ENCODE measurements at places on chromosomes 5 and 9.

GRCh38 chr5:146059460-146060220, 45.7 kb downstream of the PLAC8L1 start:
- DNase-seq: no peak

GRCh38 chr5:33074548-33074947, 363.4 kb downstream of the NPR3 start:
- no peak for DNase-seq

GRCh38 chr5:160312960-160313727, 780 bp upstream of the CCNJL start:
- no peak for DNase-seq

GRCh38 chr5:40034441-40034840, 609.7 kb upstream of the DAB2 start:
- DNase-seq: no peak

- DNase-seq: no peak
Measured at GRCh38 chr5:73419465-73420390, 28.8 kb downstream of the FOXD1 start.

DNA sequence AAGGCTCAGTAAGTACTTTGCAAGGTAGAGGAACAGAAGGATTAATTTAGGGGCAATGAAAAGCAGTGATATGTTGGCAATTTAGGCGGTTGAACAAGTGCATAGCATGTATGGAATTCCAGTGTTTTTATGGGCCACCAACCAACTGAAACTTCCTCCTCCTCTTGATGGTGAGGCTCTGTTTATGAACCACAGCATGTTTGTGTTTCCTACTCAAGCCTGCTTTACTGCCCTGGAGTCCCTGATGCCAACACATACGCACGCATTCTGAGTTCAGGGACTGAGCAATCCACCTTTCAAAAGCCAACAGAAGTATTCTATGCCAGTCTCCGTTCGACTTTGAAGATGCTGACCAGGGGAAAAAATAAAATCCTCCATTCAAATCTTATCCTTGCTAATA, 417.5 kb downstream of the EFNA5 start:
- no peak for DNase-seq

DNA sequence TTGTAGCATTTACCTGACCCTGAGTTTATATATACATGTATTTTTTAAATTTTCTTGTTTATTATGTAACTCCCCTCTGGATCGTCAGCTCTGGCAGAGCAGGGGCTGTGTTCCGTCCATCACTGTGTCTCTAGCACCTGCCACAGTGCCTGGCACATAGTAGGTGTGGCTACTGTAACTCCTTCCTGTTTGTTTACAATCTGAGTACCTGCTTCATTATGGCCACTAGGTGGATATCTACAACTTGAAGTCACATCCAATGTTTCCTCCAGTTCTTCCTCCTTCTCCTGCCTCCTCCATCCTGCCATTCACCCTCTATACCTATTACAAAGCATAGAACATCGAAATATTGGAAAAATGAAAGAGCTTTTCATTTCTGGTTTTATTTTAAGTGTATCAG, 14.2 kb upstream of the PPP1R2B start:
- DNase-seq: no peak

DNA sequence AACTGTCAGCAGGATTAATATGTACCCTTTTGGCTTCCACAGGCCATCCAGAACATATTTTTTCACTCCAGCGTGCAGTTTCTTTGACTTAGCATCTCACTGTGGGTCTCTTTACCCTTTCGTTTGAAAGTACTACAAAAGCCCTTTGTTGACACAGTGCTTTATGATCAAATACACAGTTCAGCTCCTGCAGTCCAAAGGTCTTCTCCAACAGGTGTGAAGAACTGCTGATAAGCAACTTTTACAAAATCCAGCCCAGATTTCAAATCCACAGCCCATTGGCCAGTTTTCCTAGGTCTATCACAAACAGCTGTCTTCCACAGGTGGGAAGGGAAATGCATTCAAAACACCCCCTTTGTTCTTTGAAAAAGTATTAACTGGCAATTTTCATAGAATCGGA, 54.8 kb downstream of the MYO10 start:
- no peak for DNase-seq

GRCh38 chr9:80040457-80040856, 468.7 kb downstream of the TLE4 start:
- no peak for DNase-seq

DNA sequence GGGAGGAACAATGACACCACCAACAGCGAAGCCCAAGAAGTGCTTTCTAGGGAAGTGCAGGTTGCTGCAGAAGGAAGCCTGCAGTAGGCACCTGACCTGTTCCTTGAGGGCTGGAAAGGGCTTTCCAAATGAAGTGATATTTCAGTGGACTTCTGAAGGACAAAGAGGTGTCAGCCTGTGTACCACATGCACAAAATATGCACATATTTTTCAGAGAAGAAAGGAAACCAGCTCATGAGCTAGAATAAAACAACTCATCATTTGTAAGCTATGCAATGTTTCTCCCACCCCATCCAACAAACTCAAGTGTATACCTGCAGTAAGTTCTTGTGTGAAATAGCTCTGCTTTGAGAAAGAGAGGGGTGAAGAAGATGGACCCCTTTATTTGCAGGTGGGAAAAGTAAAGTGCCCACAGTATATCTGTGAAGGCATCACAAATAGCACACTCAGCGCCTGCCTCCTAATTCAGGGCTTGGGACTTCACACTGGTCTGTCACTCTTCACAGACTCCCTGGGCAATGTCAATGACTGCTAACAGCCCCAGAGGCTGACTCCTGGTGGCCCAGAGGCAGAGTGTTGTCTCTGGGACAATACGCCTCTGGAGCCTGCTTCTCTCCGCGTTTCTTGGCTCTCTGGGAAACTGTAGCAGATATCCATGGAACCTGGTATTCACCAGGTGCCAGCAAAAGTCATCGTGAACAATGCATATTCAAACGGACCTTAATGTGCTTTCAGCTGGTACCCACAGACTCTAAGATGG, 198.1 kb upstream of the EFNA5 start:
- no peak for DNase-seq

DNA sequence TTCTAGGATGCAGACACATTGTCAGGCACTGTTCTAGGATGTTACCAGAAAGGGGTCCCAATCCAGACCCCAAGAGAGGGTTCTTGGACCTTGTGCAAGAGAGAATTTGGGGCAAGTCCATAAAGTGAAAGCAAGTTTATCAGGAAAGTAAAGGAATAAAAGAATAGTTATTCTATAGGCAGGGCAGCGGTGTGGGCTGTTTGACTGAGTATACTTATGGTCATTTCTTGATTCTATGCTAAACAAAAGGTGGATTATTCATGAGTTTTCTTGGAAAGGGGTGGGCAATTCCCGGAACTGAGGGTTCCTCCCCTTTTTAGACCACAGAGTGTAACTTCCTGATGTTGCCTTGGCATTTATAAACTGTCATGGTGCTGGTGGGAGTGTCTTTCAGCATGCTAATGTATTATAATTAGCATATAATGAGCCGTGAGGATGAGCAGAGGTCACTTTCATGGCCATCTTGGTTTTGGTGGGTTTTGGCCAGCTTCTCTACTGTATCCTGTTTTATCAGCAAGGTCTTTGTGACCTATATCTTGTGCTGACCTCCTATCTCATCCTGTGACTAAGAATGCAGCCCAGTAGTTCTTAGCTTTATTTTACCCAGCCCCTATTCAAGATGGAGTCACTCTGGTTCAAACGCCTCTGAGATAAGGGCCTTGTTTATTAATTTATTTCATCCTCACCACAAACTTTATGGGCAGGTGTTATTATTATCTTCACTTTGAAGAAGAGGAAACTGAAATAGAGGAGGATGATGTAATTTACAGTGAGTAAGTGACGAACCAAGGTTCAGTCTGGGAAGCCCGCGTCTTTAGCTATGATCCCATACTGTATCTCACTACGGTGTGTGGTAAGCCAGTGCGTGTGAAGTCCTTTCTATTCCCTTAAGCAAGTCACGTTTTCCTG, 186.0 kb upstream of the KLF4 start:
- DNase-seq: no peak

GRCh38 chr5:147044572-147045273, 166.2 kb upstream of the PPP2R2B start:
- no peak for DNase-seq

GRCh38 chr9:108003526-108003925, 514.0 kb upstream of the KLF4 start:
- DNase-seq: no peak

DNA sequence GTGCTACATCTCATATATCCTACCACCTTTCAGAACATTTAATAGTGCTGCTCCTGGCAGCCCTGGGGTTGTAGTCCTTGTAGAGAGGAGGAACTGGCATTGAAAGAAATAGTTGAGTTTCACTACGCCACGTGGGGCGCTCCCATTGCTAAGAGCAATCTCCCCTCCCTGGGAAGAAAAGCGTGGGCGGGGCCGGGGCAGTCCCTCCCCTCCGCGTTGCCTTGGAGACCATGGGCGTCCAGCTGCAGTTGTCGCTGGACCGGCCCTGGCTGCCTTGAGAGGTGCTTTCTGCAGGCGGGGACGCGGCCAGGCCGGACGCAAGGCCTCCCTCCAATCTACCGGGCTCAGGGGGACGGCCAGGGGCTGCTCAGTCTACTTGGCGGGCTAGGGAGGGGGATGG, 368 bp upstream of the CCDC180 start:
- no peak for DNase-seq

DNA sequence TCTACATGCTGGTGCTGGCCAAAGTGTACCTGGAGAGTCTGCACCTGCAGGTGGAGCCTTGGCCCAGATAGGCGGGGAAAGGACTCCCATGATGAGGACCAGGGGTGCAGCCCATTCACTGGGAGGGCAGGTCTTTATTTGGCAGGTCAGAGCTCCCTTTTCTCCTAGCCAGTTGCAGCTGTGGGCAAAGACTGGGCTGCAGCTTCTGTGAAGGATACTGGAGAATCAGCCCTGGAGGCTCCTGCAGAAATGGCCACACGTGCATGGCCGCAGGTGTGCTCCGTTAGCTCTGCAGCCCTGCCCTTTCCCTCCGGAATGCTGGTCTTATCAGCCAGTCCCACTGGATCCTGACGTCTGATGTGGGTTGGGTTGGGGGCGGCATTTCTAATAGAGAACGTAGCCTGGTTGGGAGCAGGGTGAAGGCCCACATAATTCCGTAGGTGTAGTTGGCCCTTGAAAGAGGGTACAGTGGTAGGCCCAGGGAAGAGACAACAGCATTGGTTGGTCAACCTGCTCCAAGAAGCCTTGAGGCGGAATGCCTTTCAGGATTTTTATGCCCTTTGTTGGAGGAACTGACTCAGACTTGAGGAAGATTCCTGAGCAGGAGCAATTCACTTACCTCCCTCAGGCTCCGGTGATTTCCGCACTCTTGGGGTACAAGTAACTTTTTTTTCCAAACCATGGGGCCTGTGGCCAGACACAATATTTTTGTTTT, 22.0 kb upstream of the TIFAB start:
- DNase-seq: no peak

- DNase-seq: no peak
Measured at GRCh38 chr9:136147038-136147889, 28.6 kb upstream of the TMEM250 start.

GRCh38 chr5:142132916-142133315, 24.3 kb downstream of the NDFIP1 start:
- DNase-seq: no peak

- no peak for DNase-seq
Measured at GRCh38 chr5:137366526-137366925, 132.6 kb downstream of the SPOCK1 start.

DNA sequence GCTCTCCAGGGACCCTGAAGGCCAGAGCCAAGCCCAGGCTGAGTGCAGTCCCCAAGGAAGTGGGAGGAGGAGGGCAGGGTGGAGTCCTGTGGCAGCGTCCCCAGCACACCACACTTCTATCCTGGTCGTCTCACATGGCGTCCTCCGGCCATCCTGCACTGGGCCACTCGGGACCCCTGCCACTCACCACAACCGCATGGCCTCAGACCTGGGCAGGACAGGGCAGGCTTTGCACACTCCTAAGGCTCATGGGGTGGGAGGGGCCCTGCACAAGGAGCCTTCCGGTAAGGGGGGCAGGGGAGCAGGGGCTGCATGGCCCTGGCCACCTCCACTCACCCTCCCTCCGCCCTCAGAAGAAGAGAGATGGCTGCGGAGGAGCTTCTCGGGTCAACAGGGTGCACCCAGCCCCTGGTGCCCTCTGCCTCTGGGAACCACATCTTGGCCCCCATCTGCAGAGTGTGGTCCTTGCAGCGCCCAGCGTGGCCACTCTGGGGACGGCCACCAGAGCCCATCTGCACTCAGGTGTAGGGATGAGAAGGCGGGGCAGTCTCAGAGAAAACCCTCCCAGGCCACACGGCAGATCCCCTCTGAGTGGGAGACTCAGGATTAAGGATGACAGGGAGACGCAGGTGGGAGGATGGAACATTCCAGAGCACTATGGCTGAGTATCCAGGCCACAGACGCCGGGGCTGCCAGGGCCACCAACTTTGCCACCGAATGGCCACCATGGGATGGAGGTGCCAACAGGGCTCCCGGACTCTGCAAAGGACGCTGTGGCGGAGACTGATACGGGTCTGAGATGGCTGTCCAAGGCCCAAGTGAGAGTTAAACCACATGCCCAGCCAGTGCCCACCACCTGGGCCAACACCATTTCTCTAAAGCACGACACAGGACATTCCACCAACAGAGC, 7.6 kb downstream of the TPPP start:
- DNase-seq: no peak

DNA sequence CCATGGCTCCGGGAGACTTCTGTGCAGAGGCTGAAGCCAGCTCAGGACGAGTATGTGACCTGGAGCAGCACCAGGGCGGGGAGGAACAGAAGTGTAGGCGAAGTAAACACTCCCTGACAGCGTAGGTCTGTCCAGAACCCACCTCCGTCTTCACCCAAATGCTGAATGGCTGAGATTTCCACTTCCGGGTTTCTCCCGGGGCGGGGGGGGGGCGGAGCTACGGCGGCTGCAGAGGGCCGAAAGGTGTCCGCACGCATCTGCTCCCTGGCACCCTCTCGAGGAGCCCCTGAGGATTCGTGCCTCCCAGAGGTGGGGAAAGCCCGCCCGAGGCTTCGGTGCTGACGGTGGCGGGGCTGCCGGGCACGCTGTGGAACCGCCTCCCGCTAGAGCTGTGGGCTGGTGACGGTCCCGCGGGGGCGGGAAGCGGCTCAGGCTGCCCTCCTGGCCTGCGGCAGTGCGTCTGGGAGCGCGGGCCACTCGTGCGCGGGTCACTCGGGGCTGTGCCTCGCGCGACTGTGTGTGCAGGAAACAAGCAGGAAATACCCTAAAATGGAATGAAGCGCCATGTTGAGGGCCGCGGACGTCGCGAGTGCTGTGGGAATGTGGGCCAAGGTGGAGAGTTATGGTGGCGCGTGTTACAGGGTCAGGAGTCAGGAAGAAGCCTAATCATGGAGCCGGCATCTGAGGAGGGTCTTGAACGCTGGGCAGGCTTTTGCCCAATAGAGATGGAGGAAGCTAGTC, 1425.4 kb downstream of the FOXD4L5 start:
- no peak for DNase-seq

- no peak for DNase-seq
Measured at GRCh38 chr9:29555502-29555901, 1982.2 kb upstream of the C9orf72 start.

DNA sequence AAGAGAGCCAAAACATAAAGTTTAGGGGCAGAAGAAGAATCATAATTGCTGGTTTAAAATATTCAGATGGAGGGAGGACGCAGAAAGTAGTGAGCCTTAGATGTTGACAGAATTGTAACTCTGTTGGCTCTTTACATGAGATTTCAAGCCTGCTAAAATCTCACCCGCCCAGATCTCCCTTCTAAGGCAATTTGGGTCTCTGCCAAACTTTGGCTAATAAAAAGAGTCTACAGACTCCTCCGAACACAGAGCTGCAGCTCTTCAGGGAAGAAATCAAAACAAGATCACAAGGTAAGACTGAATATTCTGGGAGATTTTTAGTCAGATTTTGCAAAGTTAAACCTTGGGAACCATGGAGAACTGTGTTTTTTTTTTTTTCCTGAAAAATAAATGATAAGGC, at the start of gene IL33:
TSS of gene IL33 (plus strand) at position 246 of the 400 bp plus-strand sequence. CDS start 25,888 bp downstream, outside the sequence.
- no peak for DNase-seq

GRCh38 chr5:6412811-6413210, 34.5 kb upstream of the MED10 start:
- DNase-seq: no peak
